ENCODE measurements at places on chromosomes 2 and 18.

DNA sequence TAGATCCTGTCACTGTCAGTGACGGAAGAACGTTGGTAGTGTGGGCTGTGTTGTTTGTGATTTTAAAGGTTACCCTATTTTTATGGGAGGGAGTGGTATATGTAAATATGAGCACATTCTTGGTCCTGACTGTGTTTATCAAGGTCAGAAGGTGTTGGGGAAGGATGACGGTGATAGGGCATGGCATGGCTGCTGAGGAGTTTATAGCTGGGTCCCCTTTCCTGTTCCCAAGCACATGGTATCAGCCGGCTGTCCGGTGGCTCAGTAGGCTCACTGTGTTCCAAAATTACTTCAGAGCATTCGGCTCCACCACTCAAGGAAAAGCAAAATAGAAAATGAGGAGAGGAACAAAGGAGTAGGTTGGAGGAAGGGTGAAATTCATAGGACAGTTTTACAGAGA, 28.6 kb downstream of the IRS1 start:
- no peak for DNase-seq

DNA sequence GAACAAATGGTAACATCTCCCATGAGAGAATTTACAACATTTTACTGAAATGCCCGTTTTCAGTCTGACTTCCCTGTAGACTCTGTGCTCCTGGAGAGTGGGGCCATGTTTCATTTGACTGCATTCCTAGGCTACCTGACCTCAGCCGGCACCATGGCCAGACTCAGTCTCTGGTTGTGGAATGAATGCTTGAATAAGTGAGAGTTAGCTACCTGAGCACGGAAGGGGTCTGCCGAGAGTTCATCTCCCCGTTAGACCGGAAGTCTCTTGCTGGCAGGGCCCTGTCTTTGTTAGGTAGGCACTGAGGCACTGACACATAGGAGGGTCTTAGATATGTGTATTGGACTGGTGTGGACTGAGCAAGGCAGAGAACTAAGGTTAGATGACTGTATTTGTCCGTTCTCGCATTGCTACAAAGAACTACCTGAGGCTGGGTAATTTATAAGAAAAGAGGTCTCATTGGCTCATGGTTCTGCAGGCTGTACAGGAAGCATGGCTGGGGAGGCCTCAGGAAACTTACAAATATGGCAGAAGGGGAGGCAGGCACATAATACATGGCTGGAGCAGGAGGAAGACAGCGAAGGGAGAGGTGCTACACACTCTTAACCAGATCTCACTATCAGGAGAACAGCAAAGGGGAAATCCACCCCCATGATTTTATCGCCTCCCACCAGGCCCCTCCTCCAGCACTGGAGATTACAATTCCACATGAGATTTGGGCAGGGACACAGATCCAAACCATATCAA, 271.2 kb downstream of the GLI2 start:
- no peak for DNase-seq

- DNase-seq: peak; percentile 76
These were observed 8.7 kb downstream of the TMEM198 start for GRCh38 chr2:219552382-219553167.

DNA sequence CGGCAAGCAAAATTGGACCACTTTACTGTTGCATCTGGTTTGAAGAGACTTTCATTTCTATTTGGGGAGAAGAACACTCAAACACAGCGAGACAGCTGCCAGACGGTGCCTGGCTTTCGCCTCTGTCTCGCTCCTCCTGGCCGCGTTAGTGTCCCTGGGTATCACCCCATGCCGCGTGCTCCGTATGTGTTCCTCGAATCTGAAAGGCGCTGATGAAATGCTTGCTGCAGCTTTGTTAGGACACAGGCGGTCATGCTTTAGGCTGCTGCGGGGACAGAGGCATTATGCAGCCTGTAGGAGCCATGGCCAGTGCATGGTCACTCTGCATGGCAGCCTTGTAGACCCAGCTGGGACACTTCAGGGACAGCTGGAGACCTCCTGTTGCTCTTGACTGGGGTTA, 53.9 kb downstream of the LDLRAD4 start:
- DNase-seq: no peak

DNA sequence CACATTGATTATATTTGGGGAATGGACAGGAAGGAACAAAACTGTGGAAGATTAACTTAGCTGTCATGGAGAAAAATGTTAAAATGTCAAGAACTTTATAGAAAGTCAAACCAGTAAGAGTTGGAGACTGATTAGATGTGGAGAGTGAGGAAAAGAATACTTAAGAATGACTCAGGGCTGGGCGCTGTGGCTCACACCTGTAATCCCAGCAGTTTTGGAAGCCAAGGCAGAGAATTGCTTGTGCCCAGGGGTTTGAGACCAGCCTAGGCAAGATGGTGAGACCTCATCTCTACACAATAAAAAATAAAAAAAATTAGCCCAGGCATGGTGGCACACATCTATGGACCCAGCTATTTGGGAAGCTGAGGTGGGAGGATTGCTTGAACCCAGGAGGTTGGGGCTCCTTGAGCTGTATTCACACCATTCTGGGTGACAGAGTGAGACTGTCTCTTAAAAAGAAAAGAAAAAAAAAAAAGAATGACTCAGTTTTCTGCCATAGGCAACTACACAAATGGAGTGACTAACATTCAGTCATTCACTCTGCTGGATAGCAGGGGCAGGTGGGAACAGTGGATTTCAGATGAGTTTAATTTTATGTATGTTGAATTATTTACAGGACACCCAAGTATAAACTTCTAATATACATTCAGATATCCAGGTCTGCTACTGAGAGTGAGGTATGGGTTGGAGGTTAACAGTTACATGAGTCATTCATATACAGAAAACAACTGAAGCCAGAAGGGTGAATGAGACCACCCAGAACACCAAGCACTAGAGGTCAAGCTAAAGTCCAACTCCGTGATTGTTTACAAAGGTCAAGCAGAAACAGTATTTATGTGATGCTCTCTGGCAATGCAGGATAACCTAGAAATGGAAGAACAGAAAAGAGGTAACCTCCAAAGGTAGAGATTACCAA, 33.9 kb downstream of the ORC2 start:
- no peak for DNase-seq

DNA sequence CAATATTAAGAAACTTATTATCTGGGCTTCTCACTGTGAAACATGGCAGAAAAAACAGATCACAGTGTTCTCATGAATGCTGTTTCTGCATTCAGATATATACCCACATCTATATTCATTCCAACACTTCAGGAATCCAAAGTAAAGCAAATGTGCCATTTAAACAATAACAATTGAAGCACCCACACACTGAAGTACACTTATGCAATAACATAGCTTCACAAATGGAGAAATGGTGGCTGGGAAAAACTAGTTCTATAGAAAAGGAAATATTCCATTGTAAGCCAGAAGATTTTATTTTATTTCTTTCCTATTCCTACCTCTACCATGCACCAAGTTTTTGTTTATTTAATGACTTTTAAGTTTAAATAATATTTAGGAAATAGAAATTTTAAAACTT, 111.9 kb downstream of the DPP4 start:
- DNase-seq: no peak

GRCh38 chr2:113233593-113234550, 44.8 kb downstream of the PAX8 start:
- DNase-seq: no peak

- DNase-seq: no peak
These were observed 29.8 kb upstream of the YES1 start for GRCh38 chr18:841647-842370.

GRCh38 chr2:230774348-230774951, 61.8 kb downstream of the CAB39 start:
- DNase-seq: no peak

DNA sequence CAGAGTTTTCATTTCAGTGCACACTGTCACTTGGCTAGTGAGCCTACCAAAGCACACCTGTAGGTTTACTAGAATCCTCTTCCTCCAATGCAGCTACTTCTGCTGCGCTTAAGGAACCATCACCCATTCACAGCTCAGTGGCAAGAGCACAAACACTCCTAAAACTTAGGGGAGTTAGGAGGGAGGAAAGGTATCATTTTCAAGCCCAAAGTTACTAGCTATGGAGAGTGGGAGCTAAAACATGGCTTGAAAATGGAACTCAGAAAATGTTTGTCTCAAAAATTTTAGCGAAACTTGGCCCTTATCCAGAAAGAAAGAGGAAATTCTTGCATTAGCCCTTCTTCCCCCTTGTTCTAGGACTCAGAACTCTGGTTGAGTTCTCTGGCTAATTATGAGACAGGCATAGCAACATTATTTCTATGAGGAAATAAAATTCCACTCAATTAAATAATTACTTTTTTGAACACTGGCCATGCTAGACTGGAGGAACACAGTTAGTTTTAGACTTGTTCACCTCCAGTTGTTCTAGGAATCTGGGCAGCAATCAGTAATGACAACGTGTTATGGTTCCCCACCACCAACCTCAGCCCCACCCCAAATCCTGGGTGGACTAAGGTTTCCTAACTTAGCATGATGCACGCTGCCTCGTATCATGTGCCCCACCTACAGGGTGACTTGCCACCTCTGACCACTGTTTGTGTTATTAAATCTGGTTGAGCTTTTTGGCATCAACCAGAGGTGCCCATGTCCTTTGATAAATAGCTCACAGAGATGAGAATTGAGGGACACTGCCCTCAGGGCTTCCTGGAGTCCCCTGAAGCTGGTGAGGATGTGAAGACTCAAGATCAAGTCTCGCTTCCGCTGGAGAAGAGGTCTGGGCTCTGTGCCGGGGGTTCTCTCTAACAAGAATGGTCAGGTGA, 32.8 kb downstream of the LPIN2 start:
- DNase-seq: no peak

DNA sequence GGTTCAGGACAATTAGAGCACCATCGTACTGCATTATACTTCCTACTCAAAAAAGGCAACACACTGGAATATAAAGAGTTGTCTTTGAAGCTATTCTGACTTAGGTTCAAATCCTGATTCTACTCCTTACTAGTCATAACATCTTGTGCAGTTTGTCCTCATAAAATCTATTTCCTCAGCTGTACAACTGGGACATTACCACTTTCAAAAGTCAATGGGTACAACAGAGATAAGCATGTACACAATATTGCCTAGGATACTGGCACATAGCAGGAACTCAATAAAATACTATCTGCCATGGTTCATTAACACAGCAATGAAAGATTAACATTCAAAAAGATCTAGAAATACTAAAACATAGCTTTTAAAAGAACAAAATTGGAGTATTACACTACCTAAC, 11.3 kb downstream of the SOS1 start:
- DNase-seq: no peak

GRCh38 chr2:119546447-119546767, 2.2 kb downstream of the CFAP221 start:
- no peak for DNase-seq

DNA sequence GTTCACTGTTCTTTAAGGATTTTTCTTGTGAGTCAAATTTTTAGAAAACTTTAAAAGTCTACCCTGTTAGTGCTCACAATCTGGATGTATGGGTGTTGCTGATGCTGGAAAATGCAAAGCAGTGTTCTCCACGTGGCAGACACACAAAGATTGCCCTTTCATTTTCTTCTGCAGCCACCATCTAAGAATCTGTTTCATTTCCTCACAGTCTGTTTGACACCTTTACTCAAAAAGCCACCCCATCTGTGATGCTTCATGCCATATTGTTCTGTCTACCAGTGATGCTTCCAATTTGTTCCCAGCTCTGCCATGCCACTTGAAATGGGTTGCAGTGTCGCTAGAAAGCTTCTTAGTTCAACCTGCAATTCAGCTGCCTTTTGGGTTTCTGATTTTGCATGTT, 464.2 kb upstream of the UBE2E3 start:
- no peak for DNase-seq

DNA sequence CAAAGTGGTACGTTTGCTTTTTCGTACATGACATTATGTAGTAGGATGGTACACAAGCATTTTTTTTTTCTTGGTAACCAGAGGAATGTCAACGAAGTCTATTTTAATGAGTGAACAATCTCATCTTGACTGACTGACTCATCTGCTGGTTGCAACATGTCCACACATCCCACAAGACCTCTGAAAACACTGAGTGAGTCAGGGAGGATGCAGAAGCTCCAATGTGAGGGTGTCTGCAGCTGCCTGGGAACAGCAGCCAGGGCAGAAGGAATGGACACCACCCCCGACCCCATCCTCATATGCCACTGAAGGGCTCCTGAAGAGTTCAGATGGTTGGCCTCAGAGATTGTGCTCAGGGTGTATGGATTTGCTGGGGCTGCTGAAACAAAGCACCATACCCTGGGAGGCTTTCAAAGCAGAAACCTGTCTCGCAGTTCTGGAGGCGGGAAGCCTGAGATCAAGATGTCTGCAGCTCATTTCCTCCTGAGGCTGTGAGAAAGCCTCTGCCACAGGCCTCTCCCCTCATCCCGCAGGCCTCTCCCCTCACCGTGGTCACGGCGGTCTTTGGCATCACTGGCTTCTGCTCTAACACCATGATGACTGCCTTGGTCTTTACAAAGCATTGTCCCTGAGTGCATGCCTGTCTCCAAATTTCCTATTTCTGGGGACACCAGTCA, 124.6 kb downstream of the LRATD1 start:
- DNase-seq: no peak

- DNase-seq: no peak
These were observed 22.2 kb upstream of the DNAH6 start for GRCh38 chr2:84494070-84494469.

GRCh38 chr2:130975729-130976128, 117.5 kb downstream of the FAM168B start:
- no peak for DNase-seq

GRCh38 chr18:34038086-34038485, 186.6 kb downstream of the NOL4 start:
- no peak for DNase-seq

DNA sequence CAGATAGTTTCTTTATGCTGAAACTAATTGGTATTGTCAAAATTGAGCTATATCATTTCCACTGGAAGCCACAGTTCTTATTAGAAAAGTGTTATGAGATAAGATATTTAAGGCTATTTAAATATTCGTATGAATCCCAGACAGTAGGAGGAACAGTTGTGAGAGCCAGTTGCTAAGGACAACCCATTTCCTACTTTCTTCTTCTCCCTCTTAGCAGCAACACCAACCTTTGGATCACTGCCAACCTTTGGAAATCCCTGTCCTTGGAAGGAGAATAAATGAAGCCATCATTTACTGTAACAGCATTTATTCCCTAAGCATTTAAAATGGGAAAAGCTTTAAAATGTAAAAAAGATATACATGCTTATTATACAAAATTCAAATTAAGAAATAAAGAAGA, 85.8 kb downstream of the PLCL1 start:
- DNase-seq: no peak

All from stimulated activated CD4-positive, alpha-beta T cell treated with anti-CD3 and anti-CD28 coated beads, Interleukin-12 subunit alpha, Interleukin-12 subunit beta, amount 100 ng/mL, for 24 hours (primary cell).